ENCODE measurements at places on chromosomes 1 and 21.
A peak's percentile ranks its signal among the peaks of the same experiment; 100 is the strongest.

GRCh38 chr1:198465201-198466144 lies 75.0 kb downstream of the ATP6V1G3 start:
- DNase-seq, result peak; percentile 1

DNA sequence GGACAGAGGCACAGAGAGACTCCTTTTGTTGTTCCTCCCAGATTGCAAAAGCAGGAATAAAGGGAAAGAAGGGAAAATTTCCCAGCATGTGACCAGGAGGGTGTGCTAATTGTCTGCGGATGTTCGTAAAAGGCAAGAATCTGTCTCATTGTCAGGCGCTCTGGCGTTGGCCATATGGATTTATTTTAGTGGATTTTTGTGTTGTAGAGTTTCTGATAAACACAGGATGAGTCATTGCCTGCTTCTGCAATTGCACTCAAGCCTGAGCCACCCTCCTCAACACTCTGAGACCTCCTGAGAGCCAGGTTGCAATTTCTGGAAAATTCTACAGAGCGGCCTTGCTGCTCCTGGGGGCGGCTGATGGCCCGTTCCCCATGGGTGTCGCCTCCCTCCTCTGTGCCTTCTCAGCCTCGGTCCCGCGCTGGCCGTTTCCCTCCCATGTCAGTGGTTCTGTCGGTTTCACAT lies 227.7 kb downstream of the KAZN start:
- no peak for DNase-seq

GRCh38 chr1:187563191-187563590 lies 734.4 kb downstream of the PLA2G4A start:
- no peak for DNase-seq

- DNase-seq, result peak; percentile 44
Observed at GRCh38 chr1:61403679-61404596, 321.0 kb downstream of the TM2D1 start.

- no peak for DNase-seq
Observed at GRCh38 chr1:223276029-223276428, 87.9 kb downstream of the SUSD4 start.

All from CD14-positive monocyte (primary cell).